CD4-positive, alpha-beta T cell (primary cell): ENCODE measurements at places on chromosomes 11 and 22.

DNA sequence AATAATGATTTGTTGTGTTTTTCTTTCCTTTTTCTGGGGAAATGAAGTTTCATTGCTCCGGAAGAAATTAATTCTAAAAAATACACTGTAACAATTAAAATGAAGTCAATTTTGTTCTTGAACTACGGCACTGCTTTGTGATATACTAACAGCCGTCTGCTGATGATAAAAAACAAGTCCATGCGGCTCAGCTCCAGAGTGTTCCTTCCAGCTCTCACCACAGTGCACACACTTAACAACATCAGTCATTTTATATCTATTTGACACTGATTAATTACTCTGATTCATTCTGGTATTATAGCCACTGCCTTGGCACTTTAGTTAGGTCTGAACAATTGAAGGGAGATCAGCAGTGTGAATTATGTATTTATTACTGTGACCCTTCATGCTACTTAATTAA lies 97.4 kb upstream of the SLC6A5 start:
- no peak for DNase-seq

- DNase-seq, result no peak
Observed at GRCh38 chr11:93775289-93775688, 8.8 kb upstream of the MED17 start.

DNA sequence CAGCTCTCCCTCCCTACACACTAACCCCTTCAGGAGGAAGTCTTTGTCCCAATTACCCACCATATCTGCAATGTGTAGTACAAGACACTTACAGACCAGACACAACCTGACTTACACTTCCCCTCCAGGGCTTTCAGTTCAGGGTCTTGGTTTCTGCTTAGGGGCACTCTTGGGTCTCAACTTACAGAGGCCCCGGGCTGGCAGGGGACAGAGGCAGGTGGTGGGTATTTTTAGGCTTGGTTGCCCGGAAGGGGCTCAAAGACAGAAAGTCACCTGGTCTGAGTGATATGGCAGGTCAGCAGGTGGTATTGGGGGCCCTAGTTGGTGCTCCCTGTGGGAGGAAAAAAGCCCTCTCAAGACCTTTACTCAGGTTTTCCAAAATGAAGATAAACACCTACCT lies 3.4 kb upstream of the TMEM184B start:
- DNase-seq, result no peak

DNA sequence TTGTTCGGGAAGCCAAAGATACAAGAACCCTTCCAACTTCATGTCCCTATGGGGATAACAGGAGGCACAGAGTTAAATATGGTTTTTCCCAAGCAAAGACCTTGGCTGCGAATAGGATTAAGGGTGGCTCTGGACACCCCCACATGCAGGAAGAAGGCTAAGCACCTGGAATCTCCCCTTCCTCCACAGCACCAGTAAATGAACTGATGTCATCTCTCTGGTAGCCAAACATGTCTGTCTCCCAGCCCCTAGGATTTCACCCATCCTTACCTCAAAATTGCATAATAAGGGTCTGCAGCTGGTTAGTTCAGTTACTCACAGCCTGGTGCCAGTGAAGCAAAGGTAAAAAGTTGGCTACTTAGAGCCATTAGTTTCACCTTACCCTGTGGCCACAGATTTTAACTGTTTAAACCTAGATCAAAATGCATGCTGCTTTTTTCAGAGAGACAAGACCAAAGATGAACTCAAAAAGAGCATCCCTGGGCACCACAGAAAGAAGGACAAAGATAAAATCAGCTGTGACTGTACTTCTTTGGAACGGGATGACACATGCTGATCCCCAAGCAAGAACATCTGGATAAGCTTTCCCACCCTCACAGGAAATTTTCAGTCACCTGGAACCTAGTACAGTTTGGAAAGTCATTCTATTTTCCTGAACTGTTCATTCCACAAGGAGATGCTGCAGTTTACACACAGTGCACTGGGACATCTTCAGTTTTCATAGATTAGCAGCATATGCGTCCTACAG lies 77.2 kb upstream of the AKIP1 start:
- DNase-seq, result no peak

DNA sequence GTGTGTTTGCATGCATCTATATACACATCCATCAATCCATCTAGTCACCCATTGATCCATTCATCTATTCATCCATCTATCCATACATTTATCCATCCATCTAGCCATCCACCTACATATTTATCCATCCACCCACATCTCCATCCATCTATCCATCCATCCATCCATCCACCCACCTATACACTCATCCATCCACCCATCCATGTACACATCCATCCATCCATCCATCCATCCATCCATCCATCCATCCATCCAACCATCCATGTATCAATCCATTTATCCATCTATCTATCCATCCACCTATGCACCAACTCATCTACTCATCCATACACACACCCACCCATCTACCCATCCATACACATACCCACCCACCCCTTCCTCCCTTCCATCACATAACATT lies 18.8 kb upstream of the MYEOV start:
- DNase-seq, result no peak
